ENCODE measurements at places on chromosomes 13 and 19.
A peak's percentile ranks its signal among the peaks of the same experiment; 100 is the strongest.

GRCh38 chr19:40596608-40597328, 4.4 kb upstream of the LTBP4 start:
- DNase-seq = no peak

GRCh38 chr19:12979974-12980373, 10.6 kb downstream of the DAND5 start:
- DNase-seq = no peak

DNA sequence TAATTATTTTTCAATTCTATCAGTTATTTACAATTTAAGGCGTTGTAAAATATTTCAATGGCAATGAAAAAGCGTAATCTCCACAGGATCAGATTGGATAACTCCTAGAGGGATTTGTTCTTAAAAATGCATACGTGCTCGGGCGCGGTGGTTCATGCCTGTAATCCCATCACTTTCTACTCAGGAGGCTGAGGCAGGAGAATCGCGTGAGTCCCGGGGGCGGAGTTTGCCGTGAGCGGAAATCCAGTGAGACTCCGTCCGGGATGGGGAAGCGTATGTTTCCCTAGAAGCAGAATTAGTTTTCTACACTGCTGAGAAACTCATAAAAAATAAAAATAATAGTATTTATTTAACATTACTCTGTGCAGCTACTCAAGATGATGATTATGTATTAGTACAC, 917.8 kb upstream of the PCDH20 start:
- DNase-seq = no peak

GRCh38 chr13:110748271-110748670, 34.8 kb downstream of the ING1 start:
- no peak for DNase-seq

GRCh38 chr19:29255006-29255405, 42.1 kb upstream of the UQCRFS1 start:
- DNase-seq = no peak

- DNase-seq = no peak
Observed at GRCh38 chr19:4609878-4610511, 29.3 kb upstream of the TNFAIP8L1 start.

DNA sequence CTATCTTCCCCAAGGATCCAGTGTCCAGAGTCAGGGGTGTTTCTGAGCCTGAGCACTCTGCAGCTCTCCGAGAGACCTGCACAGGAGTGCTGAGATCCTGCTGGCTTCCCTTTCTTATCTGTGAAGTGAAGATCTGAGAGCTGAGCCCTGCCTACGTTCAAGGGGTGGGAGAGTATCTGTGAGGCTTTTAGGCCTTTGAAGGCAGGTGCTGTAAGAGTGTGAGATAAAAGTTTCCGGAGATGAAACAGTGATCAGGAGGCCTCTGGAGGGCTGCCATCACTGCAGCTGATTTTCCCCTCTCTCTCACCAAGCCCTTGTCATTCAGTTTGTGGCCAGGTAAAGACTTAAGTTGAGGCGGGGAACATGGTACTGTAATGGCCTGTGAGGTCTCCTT, 83.1 kb downstream of the AKAP11 start:
- DNase-seq = peak; percentile 21

- DNase-seq = no peak
Observed at GRCh38 chr19:48728911-48729664, 9.6 kb upstream of the MAMSTR start.

- no peak for DNase-seq
Observed at GRCh38 chr19:21439201-21439751, 42.3 kb downstream of the ZNF493 start.

GRCh38 chr19:13023656-13024055, 28.4 kb downstream of the NFIX start:
- no peak for DNase-seq

DNA sequence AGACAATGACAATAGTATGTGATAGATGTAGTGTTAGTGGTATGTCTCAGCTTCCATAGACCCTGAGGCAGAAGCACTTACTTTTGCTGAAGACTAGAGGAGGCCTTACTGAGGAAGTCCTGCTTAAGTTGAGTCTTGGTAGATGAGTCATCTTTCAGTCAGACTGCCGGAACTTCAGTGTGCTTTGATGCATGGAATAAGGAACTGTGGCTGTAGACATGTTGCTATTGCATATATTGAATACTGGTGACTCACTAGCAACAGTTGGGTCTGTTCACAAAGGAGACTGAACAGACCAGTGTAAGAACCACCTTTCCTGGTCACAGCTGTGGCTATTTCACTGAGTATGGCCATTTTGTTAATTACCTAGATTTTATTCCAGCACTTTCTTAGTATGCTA, 1000.6 kb downstream of the OLFM4 start:
- no peak for DNase-seq

Data from stimulated activated CD8-positive, alpha-beta memory T cell treated with anti-CD3 and anti-CD28 coated beads, Interleukin-15, amount 100 ng/mL, for 4 hours (primary cell).